HFF-Myc (cell line): ENCODE measurements at places on chromosomes 13 and 19.

- DNase-seq: no peak
Observed at GRCh38 chr19:4707956-4708650, 15.5 kb downstream of the DPP9 start.

DNA sequence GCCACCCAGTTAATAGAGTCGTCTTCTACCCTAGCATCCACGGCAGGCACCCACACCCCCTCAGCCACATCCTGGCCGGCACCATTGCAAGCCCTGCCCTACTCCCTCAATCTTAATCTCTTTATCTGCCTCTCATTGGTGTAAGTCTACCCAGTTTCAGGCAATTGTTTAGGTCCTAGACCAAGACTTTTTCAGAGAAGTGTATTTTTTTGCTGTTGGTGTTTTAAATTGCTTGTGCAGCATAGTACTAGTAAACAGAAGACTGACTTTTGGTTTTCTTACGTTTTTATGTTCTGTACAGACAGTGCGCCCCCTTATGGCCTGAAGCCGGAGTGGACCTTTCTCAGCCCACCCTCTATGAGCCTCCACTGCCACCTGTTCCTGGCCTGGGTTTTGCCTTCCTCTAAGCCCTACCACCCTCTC lies 2.3 kb upstream of the LCP1 start:
- no peak for DNase-seq

DNA sequence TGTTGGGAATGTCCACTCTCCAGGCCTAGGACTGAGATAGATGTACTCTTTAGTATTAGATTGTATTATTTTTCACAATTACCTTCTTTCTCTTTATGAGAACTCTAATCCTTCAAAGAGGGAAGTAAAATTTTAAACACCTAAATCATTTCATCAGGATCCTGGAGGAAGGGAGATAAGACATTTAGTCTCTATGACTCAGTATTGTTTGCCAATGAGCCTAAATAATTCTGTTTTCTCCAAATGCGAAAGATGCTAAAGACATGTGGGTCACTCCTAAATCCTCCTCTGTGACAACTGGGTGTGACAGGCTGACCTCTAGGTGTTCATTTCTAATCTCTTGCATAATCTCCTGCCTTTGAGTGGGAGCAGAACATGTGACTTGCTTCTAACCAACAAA lies 1736.6 kb upstream of the MIR17HG start:
- DNase-seq: no peak

GRCh38 chr13:73671011-73671410 lies 463.2 kb downstream of the KLF12 start:
- DNase-seq: no peak

DNA sequence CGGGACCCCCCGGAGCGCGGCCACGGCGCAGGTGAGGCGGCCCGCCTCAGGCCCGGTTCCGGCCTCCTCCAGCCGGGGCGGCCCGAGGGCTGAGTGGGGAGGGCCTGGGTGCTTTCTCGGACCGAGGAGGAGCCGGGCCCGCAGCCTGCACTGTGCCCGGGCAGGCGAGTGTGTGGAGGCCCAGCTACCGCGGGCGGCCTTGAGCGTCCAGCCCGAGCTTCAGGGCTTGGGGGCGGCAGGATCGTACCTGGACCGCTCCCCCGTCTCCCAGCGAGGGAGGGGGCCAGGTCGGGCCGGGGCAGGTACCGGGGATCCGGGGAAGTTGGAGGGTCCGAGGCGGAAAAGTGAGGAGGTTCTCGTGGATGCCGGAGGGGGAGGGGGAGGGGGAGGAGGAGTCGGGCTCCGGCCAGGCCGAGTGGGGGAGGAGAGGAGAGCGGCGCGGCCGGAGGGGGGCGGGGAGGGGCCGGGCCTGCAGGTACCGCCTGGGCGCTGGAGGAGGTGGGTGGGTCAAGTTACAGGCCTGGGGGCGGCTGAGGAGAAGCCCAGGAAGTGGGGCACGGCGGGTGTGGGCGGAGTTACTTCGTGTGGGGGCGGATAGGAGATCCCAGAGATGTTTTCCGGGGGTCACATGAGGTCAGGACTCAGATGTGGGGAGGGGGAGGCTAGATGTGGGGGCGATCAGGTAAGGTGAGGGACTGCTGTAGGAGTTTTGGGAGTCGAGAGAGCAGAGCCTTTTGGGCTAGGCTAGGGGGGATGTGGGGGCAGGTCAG lies 545 bp downstream of the NACC1 start:
- DNase-seq: no peak

DNA sequence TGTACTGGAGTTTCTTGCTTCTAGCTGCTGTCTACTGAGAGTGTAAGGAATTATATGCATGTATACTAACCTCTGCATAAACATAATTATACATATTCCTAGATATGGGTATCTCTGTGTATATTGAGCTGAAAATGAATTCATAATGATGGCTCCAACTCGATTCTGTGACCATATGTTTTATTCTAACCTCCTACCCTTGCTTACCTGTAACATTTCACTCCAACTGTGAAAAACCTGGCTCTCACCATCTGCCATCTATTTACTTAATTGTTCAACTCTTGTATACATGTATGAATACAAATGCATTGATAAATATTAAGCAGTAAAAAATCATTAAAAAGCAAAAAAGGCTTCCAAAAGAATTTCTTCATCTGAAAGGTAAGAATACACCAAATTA lies 1729.5 kb upstream of the SPRY2 start:
- no peak for DNase-seq

GRCh38 chr13:79621902-79622301 lies 140.9 kb downstream of the NDFIP2 start:
- DNase-seq: no peak

DNA sequence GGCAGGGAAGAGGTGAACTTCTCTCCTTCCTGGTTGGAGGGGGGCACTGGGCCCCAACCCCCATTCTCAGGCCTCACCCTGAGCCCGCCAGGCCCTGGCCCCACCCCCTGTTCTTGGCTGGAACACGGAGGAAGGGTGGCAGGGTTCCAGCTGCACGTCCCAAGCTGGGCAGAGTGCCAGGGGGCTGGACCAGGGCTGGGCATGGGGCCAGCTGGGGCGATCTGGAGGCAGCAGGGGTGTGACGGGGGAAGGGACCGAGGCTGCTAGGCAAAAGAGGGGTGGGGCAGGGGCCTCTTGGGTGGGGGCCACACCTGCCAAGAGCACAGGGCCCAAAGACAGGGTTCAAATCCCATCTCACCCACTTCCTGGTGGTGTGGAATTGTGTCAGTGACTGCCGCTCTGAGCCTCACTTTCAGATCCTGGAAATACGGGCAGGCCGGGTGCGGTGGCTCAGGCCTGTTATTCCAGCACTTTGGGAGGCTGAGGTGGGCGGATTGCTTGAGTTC lies 2.2 kb downstream of the HIF3A start:
- peak; percentile 70 for DNase-seq

DNA sequence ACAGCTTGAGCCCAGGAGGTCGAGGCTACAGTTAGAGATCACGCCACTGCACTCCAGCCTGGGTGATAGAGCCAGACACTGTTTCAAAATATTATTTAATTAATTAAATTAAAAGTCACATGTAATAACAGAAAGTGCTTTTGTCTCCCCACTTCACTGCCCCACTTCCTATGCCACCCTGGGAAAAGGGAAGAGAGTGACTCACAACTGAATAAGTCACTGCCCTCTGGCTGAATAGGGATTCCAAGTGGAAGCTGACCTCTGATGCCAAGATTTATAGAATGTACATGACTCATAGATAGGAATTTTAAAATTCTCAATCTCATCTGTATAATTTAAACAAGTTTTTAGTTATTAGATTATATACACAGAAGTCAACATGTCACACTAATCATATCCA lies 22.2 kb upstream of the ERVV-1 start:
- DNase-seq: no peak

- DNase-seq: no peak
Observed at GRCh38 chr19:14250870-14251269, 44.9 kb upstream of the ADGRL1 start.

GRCh38 chr13:78881751-78882150 lies 222.8 kb upstream of the OBI1 start:
- no peak for DNase-seq

- no peak for DNase-seq
Observed at GRCh38 chr19:3667766-3668165, 32.5 kb downstream of the PIP5K1C start.

DNA sequence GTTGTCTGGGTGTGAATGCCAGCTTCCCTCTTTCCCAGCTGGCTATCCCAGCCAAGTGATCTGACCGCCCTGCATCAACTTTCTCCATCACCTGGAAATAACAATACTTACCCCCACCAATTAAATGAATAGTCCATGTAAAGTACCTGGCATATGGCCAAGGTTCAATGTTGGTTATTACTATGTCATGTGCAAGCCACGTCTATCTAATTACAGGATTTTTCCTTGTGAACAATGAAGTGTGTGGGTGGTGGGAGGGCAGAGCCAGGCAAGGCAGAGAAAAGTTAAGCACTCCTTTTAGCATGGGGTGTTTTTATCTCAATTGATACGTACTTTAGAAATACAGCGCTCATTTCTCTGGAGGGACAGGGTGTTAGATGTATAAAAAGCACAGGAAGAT lies 121.1 kb downstream of the NHLRC3 start:
- no peak for DNase-seq

- DNase-seq: no peak
Observed at GRCh38 chr19:48830088-48830487, 6.2 kb downstream of the HSD17B14 start.

DNA sequence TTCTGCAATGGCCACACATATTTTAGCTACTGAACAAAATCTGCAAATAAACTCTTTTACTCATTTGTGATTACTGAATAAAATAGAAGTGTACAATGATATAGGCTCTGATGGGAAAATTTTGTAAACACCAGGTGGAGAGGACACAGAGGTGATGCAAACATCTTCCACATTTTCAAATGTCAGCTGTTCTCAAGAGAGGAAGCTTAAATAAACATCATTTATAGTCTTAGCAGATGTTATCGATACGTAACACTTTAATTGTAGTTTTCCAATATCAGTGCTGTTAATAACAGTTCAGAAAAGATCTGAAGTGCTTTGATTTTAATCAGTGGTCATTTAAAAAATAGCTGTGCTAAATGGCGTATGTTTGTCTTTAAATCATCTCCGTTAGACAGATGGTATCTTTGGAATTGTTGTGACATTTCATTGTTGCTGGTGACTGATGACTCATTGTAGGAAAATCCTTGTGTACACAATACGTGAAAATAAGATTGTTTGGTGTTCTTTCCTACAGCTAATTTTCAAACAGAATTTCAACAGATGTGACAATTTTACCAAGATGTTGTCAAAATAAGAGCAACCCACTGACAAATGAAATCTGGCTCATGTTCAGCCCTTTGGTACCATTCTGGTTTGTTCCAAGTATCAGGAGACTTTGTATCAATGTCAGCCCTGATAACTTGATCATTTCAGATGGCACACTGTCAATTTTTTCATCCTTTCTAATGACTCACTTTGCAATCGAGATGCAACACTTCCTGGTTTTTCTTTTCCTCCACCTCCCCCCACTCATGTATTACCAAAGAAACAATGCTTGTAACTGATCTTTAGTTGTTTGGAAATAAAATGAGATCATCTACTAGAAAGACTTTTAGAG lies 516.0 kb downstream of the DCT start:
- peak; percentile 36 for DNase-seq
